ENCODE measurements at places on chromosomes 2 and 18. TPM values are rescaled to one million over a fixed set of nuclear protein-coding genes. Genes with fewer than 3 reads are reported as not detected.

Gene RESP18
- not detected for total RNA-seq

Gene CCL20
- total RNA-seq: 1.6 TPM

Gene CELF4
- 8.5 TPM for total RNA-seq

Gene MYO3B
- total RNA-seq: 0.74 TPM

Gene EIPR1
- 52.3 TPM for total RNA-seq

DNA sequence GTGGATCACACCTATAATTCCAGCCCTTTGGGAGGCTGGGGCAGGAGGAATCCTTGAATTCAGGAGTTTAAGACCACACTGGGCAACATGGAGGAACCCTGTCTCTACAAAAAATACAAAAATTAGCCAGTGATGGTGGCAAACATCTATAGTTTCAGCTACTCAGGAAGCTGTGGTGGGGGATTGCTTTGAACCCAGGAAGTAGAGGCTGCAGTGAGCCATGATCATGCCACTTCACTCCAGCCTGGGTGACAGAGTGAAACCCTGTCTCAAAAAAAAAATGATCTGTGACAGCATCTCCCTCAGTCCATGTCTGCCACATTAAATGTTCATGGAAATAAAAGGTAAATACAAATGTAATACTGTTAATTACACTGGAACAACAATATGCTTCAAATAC is 121.4 kb upstream of the COL5A2 start:
- no peak for DNase-seq

DNA sequence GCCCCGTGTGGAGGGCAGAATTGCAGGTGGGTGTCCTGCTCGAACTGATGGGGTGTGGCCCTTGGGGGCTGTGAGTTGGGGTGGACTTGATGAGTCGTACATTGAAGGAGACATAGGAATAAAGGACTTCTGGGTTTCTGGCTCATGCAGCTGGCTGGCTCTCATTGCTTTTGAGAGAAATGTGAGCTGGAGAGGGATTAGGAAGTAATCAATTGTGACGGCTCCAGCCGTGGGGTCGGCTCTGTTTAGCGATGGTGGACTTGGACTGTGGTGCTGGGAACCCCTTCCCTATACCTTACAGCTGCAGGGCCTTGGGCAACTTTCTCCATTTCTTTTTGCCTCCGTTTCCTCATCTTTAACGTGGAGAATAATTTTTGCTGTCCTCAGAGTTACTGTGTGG is 9.2 kb downstream of the IMPA2 start:
- DNase-seq: no peak

GRCh38 chr18:27181726-27182125 is 3.4 kb downstream of the CHST9 start:
- no peak for DNase-seq

- no peak for DNase-seq
These were observed 74.3 kb upstream of the CCDC150 start for GRCh38 chr2:196565106-196565765.

DNA sequence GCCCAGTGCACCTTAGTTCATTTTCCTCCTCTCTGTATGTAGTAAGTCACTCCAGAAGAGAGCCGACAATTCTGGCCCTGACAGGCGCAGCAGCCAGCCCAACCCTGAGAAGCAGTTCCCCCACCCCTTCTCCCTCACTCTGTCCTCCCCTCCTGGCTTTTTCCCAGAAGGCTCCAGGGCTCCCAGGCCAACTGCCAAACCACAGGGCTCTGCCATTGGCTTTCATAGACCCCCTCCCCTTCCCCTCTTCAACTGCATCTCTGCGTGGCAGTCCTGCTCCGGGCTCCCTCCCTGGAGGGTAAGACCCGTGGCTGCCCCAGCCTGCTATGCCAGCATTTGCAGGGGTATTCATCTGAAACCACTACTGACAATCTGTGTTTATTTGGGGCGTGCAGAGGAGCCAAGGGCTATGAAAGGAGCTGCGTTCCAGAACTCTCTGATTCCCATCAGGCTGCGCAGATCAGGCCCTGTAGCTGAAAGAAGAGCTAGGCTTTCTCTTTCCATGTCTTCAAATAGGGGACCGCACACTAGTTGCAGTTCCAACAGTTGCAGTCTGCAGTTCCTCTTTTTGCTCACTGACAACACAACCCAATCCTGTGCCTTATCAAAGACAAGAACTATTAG is 388.6 kb upstream of the TNP1 start:
- peak; percentile 57 for DNase-seq

- no peak for DNase-seq
These were observed 363.0 kb upstream of the FANCL start for GRCh38 chr2:58604096-58604495.

Measured in prostate gland (tissue), 2 donors.